Activated CD8-positive, alpha-beta memory T cell treated with anti-CD3 and anti-CD28 coated beads for 48 hours (primary cell): ENCODE measurements at places on chromosomes 5 and 9.

- DNase-seq, result no peak
Measured at GRCh38 chr5:126680191-126680817, 79.6 kb downstream of the PHAX start.

DNA sequence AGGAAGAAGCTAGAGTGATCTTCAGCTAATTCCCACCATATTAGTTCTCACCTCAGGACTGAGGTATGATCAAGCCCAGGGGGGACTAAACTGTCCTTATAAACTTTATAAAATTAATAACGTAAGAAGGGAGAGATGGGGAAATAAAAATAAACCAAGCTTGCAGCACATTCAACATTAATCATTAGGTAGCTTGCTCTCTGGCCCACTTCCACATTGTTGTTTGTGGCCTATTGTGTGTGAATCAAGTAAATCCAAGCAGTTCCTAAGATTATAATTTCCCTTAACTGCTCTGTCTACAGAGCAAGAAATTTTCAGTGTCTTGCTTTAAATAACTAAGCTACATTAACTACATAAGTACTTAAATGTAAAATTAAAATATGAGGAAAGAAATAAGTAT, 131.3 kb upstream of the ABCA1 start:
- no peak for DNase-seq

DNA sequence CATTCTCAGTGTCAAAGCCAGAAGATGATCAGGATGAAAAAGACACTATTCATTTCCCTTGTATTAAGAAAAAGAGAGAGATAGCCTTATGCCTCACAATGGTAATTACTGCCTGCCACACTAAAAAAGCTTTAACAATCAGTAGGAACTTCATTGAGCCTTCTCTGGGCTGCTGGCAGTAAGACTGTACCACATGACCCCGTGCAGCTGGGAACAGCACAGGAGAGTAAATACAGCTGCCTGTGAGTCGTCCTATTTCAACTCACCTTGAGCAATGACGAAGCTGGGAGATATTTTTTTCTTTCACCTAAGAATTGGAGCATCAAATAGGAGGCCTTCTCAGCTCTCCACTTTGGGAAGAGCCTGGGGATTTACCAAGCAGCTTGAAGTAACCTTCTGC, 316.3 kb downstream of the GABRB2 start:
- DNase-seq, result no peak

DNA sequence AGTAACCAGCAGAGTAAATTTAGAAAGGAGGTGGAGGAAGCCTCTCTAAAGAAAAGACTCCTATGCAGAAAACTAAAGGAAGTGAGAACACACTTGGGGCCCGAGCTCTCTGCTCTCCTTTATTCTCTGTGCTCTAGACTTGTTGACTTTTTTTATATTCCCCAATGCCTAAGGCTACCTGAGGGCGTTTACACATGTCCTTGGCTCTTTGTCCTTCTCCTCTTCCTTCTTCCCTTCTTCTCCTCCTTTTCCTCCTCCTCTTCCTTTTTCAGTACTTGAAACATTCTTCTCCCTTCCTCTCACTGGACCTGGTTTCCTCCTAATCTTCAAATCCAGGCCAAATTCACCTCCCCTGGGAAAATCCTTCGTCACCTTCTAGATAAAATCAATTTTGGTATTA, 256.4 kb upstream of the TRPC7 start:
- no peak for DNase-seq

DNA sequence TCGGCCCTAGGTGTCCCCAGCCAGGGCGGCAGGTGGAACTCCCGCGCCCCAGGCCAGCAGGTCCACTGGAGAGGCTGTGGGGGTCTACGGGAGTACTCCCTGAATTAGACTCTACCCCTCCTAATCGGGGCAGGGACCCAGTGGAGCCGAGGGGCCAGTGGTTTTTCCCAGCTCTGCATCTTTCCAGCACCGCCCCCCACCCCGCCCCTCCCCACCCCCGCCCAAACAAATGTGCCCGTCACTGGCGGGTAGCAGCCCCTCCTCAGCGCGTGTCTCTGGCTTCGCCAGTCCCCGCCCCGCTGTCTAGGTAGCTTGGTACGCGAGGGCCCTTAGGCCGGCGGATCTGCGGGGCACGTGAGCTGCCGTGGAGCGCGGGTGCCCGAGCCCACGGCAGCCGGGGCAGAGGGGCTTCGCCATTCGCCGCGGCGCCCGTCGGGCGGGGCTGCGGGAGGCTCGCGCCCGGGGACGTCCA, 7.0 kb downstream of the UNC5A start:
- DNase-seq, result no peak

- no peak for DNase-seq
Measured at GRCh38 chr9:121646992-121647391, 4.4 kb upstream of the DAB2IP start.

GRCh38 chr9:114123031-114123977, 24.2 kb upstream of the KIF12 start:
- DNase-seq, result no peak

- DNase-seq, result no peak
Measured at GRCh38 chr9:93256878-93257807, 73.2 kb downstream of the WNK2 start.

GRCh38 chr5:180423133-180423532, 70.0 kb upstream of the GFPT2 start:
- DNase-seq, result no peak

GRCh38 chr9:123081824-123082223, 48.4 kb downstream of the GPR21 start:
- DNase-seq, result no peak

GRCh38 chr5:108260858-108261170, 121.1 kb downstream of the FBXL17 start:
- no peak for DNase-seq

- DNase-seq, result no peak
Measured at GRCh38 chr5:4941957-4942830, 197.9 kb upstream of the ADAMTS16 start.

DNA sequence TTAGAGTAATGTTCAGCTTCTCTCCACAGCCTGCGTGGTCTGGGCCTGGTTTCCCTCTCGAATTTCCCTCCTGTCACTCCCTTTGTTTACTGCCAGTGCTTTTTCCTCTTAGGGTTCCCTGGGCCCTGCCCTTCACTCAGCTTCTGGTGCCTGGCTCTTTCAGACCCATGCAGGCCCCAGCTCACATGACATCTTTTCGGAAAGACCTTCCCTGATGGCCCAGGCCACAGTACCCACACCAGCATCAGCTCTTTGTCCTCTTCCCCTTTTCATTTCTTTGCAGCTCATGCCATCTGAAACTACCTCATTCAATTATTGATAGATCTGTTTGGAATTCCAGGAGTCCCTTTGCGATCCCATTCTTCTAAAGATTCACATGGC, 68.1 kb upstream of the ABL1 start:
- no peak for DNase-seq

DNA sequence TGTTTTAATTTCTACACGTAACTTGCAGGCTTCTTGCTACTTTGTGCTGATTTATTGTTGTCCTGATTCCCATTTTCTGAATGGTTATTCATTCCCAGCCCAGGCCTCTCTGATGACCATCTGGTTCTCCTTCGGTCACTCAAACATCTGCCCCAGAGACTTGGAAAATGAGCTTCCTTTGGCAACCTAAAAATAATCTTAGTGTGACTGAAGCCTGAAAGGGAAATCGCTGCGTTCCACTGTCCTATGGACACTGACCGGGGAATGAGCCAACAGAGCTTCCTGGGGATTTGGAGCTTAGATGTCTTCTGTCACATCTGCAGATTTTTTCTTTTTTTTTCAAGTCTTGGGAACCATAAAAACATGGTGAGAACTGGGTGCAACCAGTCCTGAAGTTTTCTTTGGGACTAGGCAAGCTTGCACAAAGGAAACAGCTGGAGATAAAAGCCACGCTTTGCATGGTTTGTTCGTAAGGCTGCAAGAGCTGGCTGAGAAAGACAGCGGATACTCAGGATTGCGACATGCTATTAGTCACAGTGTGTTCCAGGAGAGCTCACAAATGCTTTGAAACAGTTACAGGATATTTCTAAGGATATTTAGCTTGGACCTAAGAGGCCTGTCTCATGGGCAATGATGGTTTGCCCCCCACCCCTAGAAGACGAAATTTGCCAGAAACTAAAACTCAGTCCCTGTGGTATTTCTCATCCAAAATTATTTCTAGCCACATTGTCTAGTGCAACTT, 146.2 kb downstream of the GOLPH3 start:
- no peak for DNase-seq

- no peak for DNase-seq
Measured at GRCh38 chr9:121358751-121359150, 11.3 kb downstream of the STOM start.

DNA sequence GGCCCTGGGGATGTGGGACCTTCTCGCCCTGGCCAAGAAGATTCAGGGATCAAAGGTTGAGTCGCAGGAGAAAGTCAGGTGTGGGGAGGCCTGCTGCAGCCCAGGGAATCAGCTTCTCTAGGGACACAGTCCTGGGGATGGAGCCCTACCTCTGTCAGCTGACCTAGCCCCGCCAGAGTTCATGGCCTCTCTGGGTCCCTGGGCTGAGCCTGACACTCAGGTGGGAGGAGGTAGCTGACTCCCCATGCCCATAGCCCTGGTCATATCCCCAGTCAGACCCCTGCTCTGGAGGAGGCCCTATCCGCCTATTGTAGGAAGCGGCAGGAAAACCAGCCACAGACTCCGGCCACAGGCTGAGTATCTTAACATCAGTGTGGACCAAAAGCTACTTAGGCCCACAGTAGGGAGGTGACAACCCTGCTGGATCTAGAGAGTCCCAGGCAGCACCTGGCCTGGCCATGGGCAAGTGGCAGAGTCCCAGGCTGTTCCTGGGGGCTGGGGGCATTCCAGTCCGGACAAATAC, 15.0 kb upstream of the MRNIP start:
- no peak for DNase-seq

DNA sequence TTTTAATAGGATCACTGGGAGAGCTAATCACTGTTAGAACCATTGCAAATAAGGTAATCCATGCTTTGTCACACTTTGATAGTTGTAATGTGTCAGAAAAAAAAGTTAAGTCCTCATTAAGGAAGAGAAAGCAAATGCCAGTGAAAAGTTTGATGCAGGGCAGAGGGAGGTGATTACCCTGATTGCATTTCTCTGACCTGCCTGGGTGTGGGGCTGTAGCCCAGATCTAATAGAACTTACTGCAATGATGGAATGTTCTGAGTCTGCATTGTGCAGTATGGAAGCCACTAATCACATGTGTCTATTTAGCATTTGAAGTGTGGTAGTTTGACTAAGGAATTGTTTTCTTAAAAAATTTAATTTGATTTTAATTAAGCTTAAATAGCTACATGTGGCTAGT, 202.7 kb downstream of the ATP10B start:
- no peak for DNase-seq

DNA sequence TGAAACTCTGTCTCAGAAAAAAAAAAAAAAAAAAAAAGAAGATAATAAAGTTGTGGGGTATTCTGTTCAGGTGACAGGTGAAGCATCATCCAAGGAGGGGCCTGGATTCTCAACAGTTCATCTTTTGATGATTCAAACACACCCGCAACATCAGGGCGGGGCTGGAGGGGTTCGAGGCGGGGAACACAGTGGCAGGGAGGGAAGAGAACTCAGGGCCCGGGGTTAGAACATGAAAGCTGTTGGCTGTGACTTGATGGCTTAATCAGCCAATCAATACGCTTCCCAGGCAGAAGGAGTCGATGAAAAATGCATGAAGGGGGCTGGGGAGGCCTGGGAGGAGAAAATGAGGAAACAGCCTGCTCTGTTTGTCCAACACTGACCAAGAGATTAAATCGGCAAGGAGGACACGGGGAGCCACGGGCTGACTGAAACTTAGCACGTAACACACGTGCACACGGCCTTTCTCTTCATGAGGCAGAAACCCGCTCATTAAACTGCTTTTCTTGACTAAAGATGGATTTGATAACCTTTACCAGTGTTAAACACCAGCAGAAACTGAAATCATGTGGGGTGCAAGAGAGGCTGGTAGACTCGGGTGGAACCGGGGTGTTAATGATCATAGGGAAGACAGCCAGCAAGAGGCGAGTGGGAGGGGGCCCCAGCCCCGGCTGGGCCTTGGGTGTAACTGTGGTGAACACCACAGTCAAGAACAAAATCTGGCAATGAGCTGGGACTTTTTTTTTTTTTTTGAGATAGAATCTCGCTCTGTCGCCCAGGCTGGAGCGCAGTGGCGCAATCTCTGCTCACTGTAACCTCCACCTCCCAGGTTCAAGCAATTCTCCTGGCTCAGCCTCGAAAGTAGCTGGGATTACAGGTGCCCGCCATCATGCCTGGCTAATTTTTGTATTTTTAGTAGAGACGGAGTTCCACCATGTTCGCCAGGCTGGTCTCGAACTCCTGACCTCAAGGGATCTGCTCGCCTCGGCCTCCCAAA, 105.7 kb upstream of the RAPGEF1 start:
- DNase-seq, result no peak

DNA sequence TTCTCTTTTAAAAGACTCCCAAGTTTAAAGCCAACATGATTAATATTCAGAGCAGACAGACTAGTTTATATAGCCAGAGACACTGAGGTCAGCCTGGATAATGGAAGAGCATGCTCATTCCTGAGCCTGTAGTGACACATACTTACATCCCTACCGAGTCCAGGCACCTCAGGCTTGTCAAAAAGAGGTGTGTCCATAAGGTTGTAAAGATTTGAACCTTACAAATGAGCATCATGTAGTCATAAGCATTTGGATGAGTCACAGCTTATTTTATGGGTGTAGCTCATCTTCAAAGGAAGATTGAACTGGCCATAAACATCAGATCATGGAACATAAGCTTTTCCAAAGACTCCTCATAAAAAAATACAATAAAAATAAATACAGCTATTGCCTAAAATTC, 333.5 kb downstream of the EFNA5 start:
- DNase-seq, result no peak

- no peak for DNase-seq
Measured at GRCh38 chr9:98775831-98776441, 20.4 kb downstream of the ANKS6 start.

GRCh38 chr9:97698865-97699264, 1.7 kb upstream of the XPA start:
- no peak for DNase-seq

DNA sequence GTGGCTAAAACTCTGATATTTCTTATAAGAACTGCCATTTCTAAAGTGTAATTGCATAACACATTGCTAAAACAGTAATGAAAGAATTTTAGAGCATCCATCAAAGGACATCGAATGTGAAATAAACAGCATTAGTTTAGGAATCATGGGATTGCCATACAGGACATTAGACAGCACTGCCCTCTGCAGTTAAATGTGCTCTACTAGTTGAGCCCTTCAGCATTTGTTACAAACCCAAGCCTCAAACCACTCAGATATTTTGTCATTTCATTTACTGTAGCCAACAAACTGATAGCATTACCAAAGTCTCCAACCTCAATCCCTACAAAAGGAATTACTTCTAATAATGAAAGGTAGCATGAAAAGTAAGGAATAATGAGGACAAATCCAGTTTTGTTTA, 116.8 kb upstream of the COX7C start:
- DNase-seq, result no peak

- DNase-seq, result no peak
Measured at GRCh38 chr5:112772124-112772523, 34.4 kb downstream of the APC start.

- DNase-seq, result no peak
Measured at GRCh38 chr5:80834710-80835109, 125.5 kb upstream of the RASGRF2 start.
